Omental fat pad (tissue), 4 donors: ENCODE measurements at places on chromosomes 5 and 9.

- DNase-seq: no peak
Measured at GRCh38 chr9:132074736-132075135, 4.9 kb downstream of the MED27 start.

- DNase-seq: no peak
Measured at GRCh38 chr5:133957591-133957990, 10.8 kb downstream of the C5orf15 start.

DNA sequence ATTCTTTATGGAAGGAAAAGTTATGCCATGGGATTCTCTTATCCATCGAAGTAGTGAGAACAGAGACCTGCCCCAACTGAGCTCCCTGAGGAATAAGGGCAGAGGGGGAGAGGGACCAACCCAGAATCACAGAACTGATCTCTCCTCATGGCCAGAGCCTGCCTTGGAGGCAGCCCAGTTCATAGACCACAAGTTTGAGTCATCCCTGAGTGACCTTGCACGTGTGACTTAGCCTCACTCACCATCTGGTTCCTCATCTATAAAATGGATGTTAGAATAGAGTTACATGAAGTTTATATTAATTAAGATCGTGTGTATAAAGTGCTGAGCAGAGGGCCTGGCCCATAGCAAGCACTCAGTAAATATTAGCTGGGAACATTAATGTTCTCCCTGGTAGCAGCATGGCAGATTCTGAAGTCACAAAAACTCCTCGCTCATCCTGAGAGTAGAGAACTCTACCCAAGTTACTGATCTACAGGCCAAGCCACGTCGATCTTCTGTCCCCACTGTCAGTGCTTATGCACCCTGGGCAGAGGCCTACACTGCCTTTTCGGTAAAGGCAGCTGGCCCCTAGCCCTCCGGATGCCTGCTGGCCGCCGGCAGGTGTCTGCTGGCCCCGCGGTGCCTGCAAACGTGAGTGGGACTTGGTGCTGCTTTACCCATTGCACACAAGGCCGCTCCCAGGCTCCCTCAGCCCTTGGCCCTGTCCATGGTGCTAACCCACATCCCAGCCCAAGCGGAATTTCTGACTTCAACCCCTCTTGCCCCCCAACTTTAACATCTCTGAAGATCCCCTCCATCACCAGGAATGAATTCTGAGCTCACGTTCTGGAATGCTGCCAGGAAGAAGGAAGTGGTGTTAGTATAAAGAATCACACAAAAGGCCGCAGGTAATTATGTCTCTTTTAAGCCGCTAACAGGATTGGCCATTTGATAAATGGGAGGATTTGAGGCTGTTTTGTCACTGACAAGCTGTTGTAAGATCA, 61.1 kb upstream of the ARAP3 start:
- DNase-seq: no peak

GRCh38 chr9:127505396-127506116, 54.2 kb downstream of the LRSAM1 start:
- DNase-seq: no peak

- no peak for DNase-seq
Measured at GRCh38 chr9:95147452-95148207, 169.9 kb downstream of the FANCC start.

DNA sequence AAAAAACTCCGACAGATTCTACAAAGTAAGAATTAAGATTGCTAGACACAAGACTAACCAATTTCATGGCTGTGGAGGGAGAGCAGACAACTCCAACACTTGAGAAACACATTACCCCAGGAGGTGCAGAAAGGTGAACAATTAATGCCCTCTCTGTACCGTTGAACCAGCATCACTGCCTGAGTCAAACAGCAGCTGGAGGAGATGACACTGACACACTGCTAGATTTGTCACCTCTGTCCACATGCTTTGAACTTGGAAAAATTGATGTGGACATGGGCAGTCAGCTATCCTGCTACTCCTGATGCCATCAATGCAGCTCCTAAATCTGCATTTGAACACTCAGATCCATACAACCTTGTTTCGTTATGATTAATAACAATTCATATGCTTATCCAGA, 51.7 kb downstream of the GPBP1 start:
- DNase-seq: no peak

GRCh38 chr9:69494763-69495162, 169.7 kb downstream of the ENTREP1 start:
- no peak for DNase-seq

GRCh38 chr9:135888766-135889394, 18.5 kb downstream of the CAMSAP1 start:
- no peak for DNase-seq

DNA sequence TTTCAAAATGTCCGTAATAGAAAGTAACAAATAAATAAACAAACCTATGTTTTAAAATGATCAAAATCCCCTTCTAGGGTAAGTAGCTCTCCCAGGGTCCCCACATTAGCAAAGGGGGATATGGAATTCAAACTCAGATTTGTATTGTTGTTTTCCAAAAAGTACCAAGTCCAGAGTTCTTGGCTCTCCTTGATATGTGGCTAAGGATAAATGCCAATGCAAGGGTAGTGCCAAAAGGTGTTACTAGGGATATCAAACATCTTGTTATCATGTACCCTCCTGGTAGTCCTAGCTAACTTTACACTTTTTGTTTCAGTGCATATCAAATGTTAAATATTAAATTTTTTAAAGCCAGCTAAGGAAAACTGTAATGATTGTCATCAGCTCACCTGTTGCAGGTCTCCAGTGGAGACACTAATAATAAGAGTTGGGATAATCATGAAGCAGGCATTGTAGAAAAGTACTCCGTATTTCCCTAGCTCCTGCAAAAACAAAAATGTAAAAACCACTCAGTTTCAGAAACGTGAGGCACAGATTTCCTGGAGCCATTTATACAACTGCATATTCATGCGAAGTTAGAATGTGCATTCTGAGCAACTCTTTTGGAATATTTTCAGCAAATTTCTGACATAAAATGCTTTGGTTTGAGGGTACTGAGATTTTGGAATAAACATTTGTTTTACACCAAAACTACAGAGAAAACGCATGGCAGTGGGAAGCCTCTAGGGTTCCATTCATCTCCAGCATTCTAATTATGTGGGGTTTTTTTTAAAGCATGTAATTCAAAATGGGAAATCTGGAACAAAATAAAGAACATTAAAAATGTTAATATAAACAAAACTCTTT, 39.8 kb downstream of the SLC35D2 start:
- no peak for DNase-seq

DNA sequence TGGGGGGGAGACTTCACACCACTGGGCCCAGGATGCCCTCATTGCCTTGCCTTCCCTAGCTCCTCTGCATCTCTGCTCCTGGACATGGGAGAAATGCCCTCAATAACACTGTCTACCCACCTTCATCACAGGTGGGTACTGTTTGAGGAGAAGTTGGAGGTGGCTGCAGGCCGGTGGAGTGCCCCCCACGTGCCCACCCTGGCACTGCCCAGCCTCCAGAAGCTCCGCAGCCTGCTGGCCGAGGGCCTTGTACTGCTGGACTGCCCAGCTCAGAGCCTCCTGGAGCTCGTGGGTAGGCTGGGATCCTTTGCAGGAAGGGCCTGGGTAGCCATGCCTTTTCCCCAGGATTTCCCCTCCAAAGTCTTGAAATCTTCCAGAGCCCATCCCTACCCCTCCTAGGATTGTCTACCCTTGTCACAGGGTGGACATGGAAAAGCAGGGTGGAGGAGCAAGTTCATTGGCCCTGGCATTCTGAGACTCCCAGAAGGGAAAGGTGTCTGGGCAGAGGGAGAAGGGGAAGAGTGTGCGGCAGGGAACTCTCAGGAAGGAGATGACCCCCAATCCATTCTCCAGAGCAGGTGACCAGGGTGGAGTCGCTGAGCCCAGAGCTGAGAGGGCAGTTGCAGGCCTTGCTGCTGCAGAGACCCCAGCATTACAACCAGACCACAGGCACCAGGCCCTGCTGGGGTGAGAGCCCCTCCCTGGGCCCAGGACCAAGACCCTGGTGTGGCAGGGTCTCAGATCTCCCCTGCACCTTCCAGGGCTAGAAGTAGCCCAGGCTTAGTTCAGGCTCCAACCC, 886 bp downstream of the SLC4A9 start:
- DNase-seq: no peak

GRCh38 chr5:108326982-108327381, 54.9 kb downstream of the FBXL17 start:
- no peak for DNase-seq

DNA sequence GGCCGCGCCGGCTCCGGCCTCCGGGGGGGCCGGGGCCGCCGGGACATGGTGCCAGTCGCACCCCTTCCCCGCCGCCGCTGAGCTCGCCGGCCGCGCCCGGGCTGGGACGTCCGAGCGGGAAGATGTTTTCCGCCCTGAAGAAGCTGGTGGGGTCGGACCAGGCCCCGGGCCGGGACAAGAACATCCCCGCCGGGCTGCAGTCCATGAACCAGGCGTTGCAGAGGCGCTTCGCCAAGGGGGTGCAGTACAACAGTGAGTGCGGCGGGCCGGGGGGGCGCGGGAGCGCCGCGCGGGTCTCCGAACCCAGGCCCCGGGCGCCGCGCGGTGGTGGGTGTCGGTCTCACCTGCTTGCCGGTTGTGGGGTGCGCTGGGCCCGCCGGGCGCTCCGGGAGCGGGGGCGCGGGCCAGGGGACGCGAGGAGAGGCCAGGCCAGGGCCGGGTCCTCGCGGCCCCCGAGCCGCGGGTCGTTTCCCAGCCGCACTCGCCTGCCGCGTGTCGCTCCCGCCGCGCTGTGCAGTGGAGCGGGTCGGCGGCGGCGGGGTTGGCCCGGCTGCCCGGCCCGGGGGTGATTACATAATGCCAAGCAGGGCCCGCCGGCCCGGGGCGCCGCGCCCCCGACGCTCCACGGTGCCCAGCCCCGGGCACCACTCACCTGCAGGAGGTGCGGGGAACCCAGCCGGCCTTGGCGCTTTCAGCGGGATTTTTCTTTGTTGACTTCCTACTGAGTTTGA, 492 bp downstream of the RABL6 start:
- DNase-seq: no peak

GRCh38 chr9:109609060-109609459, 111.0 kb upstream of the PTPN3 start:
- DNase-seq: no peak

GRCh38 chr5:56705217-56705616, 110.1 kb upstream of the MAP3K1 start:
- DNase-seq: no peak

DNA sequence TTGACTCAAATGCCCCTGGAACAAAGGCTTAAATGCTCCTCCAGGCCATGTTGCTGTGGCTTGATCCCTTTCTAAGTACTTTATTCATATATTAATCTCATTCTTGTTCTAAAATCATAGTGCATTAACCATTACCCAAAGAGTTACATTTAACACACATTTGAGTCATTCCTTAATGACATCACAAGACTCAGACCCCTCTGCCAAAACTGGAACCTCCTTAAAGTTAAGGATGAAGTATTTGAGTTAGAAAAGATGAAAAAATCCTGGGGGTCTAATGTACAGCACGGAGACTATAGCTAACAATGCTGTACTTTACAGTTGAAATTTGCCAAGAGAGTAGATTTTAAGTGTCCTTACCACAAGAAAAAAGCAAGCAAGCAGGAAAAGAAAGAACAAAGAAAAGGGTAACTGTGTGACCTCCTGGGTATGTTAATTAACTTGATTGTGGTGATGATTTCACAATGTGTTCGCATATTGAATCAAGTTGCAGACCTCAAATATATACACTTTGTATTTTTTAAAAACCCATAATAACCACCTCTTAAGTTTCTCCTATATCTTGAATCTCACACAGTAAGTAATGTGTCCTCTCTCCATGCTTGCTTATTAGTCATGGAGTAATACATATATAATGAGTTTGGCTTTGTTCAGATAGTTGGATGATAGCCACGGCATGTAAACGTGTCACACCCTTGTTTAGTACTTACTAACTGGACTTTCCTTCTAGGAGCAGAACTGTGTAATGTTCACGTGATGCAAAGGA, 376.9 kb downstream of the SEMA5A start:
- DNase-seq: no peak

DNA sequence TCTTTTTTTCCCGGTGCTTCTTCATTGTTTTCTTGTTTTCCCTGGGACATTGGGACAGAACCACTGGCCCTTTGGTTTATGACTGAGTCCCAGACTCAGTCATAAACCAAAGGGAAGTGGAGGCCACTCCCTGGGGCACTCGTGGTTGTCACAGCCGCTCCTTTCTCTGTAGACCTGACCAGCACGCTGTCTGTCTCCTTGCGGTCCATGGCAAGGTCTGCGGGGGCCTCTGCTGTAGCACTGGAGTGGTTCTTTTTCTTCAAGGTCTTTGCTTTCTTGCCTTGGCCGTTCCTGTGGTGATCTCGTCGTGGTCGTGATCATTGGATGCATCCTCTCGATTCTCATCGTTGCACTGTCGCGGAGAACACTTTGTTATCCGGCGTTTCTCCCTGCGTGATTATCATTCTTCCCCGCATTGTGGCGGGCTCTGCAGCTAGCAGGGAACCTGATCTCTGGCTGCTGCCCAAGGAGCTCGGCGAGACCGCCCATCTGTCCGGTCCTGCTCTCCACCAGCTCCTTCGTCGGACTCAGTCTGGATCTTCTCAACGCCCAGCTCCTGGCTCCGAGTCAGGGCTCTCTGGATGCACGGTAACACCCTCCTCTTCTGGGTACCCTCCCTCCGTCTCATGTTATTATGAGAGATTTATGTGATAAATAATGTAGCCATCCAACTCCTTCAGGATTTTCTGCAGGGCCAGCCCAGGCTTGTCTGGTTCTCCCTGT, 43.5 kb upstream of the MPDZ start:
- DNase-seq: no peak

DNA sequence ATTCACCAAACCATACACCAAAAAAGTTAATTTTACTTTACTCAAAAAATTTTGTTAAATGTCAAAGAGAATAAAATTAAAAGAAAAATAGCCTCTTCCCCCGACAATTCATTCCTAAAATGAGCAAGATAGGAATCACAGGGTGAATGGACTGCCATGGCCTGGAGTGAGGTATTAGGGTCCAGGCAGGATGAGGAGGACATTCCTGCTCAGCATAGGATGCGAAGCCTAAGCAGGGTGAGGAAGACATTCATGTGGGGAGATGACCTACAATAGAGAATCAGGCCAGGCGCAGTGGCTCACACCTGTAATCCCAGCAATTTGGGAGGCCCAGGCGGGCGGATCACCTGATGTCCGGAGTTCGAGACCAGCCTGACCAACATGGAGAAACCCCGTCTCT, 8.4 kb downstream of the NUDCD2 start:
- no peak for DNase-seq

DNA sequence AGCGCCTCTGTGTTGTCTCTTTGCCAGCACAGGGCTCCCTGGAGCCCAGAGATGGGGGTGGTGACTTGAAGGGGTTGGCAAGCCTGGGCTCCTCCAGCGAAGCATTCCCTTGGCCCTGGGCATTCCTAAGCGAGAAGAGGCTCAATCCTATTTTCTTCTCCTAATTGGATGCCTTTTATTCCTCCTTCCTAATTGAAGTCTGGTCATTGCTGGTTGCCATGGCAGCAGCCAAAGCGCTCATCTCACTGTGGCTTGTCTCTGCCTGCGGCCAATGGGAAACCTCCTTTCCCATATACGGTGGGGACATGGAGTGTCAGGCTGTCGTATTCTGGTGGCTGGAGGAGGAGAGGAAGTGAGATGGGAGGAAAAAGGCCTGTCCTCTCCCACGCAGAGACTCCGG, 52.3 kb upstream of the RARS1 start:
- no peak for DNase-seq

- DNase-seq: no peak
Measured at GRCh38 chr9:1125741-1126140, 75.6 kb downstream of the DMRT2 start.
